ENCODE measurements at places on chromosomes 5 and 9. TPM values are rescaled to one million over a fixed set of nuclear protein-coding genes. Genes with fewer than 3 reads are reported as not detected.
A peak's percentile ranks its signal among the peaks of the same experiment; 100 is the strongest.

Gene TLX3
- not detected for polyA plus RNA-seq

Gene MRPL36
- 48.0 TPM for polyA plus RNA-seq

- no peak for DNase-seq
- H3K4me1 ChIP-seq: no peaks in the 10 kb centered on the region
- H3K4me3 ChIP-seq: no peak overlapping the region
- no peaks in the 10 kb centered on the region for H3K36me3 ChIP-seq
- H3K27ac ChIP-seq: no peak overlapping the region
- H3K27me3 ChIP-seq: no peaks in the 10 kb centered on the region
Observed at GRCh38 chr9:3912817-3913216, 387.0 kb upstream of the RFX3 start.

DNA sequence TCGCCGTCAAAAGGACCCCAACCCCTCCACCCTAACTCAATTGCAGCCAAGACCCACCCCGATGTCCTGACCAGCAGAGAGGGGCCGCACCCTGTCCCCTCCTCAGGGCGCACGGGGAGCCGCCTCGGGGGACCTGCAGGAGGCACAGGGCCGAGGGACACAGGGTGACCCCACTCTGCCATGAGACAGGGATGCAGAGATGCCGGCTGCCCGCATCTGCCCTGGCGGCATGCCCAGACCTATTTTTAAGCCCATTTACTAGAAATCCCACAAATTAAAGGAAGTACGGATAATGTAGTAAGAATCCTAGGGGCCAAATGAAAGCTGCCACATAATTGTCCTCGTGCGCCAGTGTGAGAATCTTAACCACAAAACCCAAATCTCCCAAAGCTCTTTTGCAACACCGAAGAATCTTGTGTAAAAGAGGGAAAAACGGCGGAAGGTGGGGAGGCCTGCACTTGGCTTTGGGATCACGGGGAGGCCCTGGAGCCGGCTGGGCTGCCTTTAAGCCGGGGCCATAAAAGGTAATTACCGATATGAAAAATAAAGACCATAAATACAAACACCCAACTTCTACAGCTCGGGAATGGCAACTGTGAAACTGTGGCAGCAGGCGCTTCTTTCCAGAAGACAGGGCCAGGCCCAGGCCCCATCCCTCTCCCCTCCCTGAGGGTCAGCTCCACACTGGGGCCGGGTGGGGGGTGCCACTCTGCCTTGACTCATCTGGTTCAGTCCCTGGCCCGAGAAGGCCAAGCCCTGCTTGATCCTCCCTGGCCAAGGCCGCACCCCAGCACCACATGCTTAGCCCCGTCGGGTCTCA is 35.0 kb downstream of the NACC2 start:
- H3K4me1 ChIP-seq: no peaks in the 10 kb centered on the region
- no peak overlapping the region for H3K27ac ChIP-seq
- DNase-seq: no peak
- H3K36me3 ChIP-seq: no peaks in the 10 kb centered on the region
- H3K4me3 ChIP-seq: no peak overlapping the region

- DNase-seq: no peak
- no peak overlapping the region for H3K4me3 ChIP-seq
- no peak overlapping the region for H3K27ac ChIP-seq
Observed at GRCh38 chr5:107230367-107230766, 440.4 kb downstream of the EFNA5 start.

Gene PCDHAC2
- 0.08 TPM for polyA plus RNA-seq

DNA sequence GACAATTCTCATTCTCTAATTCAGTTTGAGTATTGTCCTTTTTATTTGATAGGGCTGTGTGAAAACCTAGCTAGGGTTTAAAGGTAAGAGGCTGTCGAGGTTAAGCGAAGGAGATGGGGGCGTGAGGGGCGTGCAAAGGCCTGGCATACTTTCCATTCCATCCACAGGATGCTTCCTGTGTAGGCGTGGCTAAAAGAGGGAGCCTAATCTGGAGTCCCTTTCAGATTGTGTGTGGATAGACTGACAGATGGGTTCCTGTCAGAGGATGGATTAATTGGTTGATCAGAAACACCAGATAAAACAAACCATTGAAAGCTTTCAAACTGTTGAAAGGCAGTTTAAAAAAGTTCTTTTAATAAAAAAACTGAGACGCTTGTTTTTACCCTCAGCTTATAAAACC is 1.1 kb upstream of the ELL2 start:
- peak overlapping the region; percentile 100 for H3K27ac ChIP-seq
- peak overlapping the region; percentile 80 for H3K4me3 ChIP-seq
- DNase-seq: no peak
- no peaks in the 10 kb centered on the region for H3K36me3 ChIP-seq

Gene IFNE
- not detected for polyA plus RNA-seq

Gene PCDHB2
- polyA plus RNA-seq: 0.23 TPM

- no peaks in the 10 kb centered on the region for H3K36me3 ChIP-seq
- no peaks in the 10 kb centered on the region for H3K4me1 ChIP-seq
- no peaks in the 10 kb centered on the region for H3K27me3 ChIP-seq
Observed at GRCh38 chr9:96655198-96655851, at the start of gene PRXL2C. Gene PRXL2C, minus strand, starts transcription at chr9:96655317. Its CDS starts 36 bp downstream, at chr9:96655281.

GRCh38 chr5:105968981-105969380 is 1701.8 kb downstream of the EFNA5 start:
- no peaks in the 10 kb centered on the region for H3K4me1 ChIP-seq
- no peaks in the 10 kb centered on the region for H3K27me3 ChIP-seq
- H3K4me3 ChIP-seq: no peak overlapping the region
- no peak for DNase-seq
- H3K36me3 ChIP-seq: no peaks in the 10 kb centered on the region
- H3K27ac ChIP-seq: no peak overlapping the region

- no peak overlapping the region for H3K4me3 ChIP-seq
- H3K36me3 ChIP-seq: no peaks in the 10 kb centered on the region
- no peaks in the 10 kb centered on the region for H3K27me3 ChIP-seq
- no peak overlapping the region for H3K27ac ChIP-seq
Observed at GRCh38 chr9:108751369-108751768, 104.4 kb downstream of the ACTL7B start.

Gene LHX3
- not detected for polyA plus RNA-seq

Gene TAL2
- polyA plus RNA-seq: 0.47 TPM

GRCh38 chr9:121141306-121141705 is 60.4 kb downstream of the RAB14 start:
- no peaks in the 10 kb centered on the region for H3K27me3 ChIP-seq
- no peaks in the 10 kb centered on the region for H3K4me1 ChIP-seq
- H3K4me3 ChIP-seq: no peak overlapping the region
- H3K36me3 ChIP-seq: peaks cover 6% of the 10 kb centered on the region
- DNase-seq: no peak

Gene NMUR2
- 0.02 TPM for polyA plus RNA-seq

Gene DMRT3
- polyA plus RNA-seq: not detected

DNA sequence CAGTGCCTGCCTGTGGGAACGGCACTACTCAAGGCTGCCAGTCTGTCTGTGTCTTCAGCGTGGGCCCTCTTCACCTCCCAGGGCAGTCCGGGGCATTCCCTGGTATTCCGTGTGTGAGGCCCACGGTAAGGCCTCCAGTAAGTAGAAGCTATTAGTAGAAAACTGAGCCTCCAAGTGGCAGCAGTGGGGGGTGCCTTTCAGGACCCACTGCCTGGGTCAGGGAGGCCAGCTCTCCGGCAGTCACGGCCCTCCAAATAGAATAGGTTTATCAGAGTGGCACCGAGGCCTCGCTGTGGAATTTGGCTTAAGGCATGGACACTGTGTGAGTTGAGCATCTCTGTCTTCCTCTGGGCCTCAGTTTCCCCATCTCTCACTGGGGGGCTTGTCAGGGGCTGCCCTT is 23.1 kb downstream of the ADAMTSL2 start:
- no peaks in the 10 kb centered on the region for H3K36me3 ChIP-seq
- DNase-seq: no peak
- no peaks in the 10 kb centered on the region for H3K27me3 ChIP-seq
- H3K4me1 ChIP-seq: no peaks in the 10 kb centered on the region

DNA sequence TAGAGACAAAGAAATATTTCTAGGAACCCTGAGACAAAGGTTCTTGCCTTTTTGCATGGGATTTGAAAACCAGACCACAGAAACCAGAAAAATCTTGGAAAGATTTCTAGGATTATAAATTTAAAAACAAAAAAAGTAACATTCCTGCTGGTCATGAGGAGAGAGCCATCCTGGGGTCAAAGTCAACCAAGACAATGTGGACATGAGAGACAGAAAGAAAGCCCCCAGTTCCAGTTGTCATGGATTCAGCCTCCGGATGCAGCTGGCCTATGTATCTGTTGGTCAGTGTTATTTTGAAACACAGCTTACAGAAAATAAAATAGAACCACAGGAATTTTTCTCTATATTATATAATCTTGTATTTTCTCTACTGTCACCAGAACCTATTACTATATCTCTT is 24.4 kb upstream of the RGMB start:
- no peaks in the 10 kb centered on the region for H3K4me1 ChIP-seq
- H3K4me3 ChIP-seq: no peak overlapping the region
- no peak for DNase-seq
- H3K27ac ChIP-seq: no peak overlapping the region
- H3K27me3 ChIP-seq: no peaks in the 10 kb centered on the region

Gene TAS2R1
- not detected for polyA plus RNA-seq

Gene CD274
- polyA plus RNA-seq: 1.4 TPM

Gene GALT
- 58.0 TPM for polyA plus RNA-seq

Gene SPATA6L
- 7.4 TPM for polyA plus RNA-seq

DNA sequence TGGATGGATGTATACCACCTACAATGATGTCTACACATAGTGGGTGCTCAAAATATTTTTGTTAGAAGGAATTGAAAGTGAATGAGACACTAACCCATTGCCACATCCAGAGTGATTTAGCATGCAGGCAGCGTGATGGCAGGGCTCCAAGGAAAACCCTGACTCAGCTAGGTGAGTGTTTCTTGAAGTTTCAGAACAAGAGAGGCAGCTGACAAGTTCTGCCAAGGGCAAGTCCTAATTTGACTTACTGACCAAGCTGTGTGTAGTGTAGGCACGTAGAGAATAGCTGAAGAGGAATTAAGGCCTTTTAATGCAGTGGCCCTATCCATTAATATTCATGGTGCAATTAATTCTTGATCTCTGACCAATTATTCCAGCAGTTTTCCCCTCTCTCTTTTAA is 107.8 kb upstream of the ATP10B start:
- no peak overlapping the region for H3K27ac ChIP-seq
- DNase-seq: peak; percentile 74
- no peaks in the 10 kb centered on the region for H3K36me3 ChIP-seq
- H3K4me3 ChIP-seq: no peak overlapping the region

GRCh38 chr9:126935630-126936029 is 21.0 kb downstream of the RALGPS1 start:
- H3K4me1 ChIP-seq: peaks cover 11% of the 10 kb centered on the region
- no peak overlapping the region for H3K27ac ChIP-seq
- no peaks in the 10 kb centered on the region for H3K36me3 ChIP-seq
- H3K27me3 ChIP-seq: no peaks in the 10 kb centered on the region
- no peak overlapping the region for H3K4me3 ChIP-seq
- DNase-seq: no peak

- no peaks in the 10 kb centered on the region for H3K36me3 ChIP-seq
- no peaks in the 10 kb centered on the region for H3K4me1 ChIP-seq
- DNase-seq: no peak
- H3K27me3 ChIP-seq: no peaks in the 10 kb centered on the region
- no peak overlapping the region for H3K4me3 ChIP-seq
Observed at GRCh38 chr9:110942522-110942921, 95.7 kb downstream of the LPAR1 start.

- no peak for DNase-seq
- no peak overlapping the region for H3K27ac ChIP-seq
- H3K4me1 ChIP-seq: no peaks in the 10 kb centered on the region
- peaks cover 17% of the 10 kb centered on the region for H3K27me3 ChIP-seq
Observed at GRCh38 chr9:134966697-134967546, 49.2 kb upstream of the FCN1 start.

Gene DOLK
- 5.4 TPM for polyA plus RNA-seq

GRCh38 chr9:1340390-1340789 is 290.2 kb downstream of the DMRT2 start:
- no peaks in the 10 kb centered on the region for H3K36me3 ChIP-seq
- DNase-seq: no peak
- no peak overlapping the region for H3K4me3 ChIP-seq
- no peak overlapping the region for H3K27ac ChIP-seq
- no peaks in the 10 kb centered on the region for H3K4me1 ChIP-seq

DNA sequence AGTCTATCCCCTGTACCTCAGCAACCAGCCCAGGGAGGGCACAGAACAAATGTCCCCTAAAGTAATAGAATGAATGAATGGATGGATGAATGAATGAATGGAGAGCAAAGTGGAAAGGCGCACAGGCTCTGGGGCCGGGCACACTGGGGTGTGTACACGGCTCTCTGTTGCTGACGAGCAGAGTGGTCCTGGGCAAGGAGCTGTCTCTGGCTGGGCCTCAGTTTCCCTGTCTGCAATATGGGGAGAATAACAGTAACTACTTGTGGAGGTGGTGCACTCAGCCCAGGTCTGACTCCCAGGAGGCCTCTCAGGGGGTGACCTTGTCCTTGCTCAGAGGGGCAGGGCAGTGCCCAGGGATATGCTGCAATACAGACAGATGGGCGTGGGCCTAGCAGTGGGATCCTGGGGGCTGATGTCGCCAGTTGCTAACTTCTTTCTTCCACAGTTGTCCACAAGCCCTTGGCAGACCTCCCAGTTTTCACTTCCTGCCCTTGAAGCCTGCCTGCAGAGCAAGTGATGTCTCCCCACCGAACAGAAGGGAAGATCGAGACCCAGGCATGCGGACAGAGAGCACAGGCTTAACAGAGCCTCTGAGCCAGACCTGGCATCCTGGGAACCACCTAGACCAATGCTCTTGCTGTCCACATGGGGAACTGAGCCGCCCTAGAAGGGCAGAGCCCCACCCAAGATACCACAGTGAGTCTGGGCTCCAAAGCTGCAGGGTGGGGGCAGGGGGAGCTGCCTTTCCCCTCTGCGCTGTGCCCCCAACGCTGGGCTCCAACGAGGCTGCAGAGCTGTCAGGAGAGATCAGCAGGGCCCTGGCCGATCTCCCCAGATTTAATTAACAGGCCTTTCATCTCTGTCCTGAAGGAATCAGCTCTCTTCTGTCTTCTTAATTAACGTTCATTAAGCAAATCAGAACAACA is 13.6 kb upstream of the LAMC3 start:
- DNase-seq: no peak
- H3K4me3 ChIP-seq: no peak overlapping the region
- H3K4me1 ChIP-seq: no peaks in the 10 kb centered on the region
- H3K27me3 ChIP-seq: no peaks in the 10 kb centered on the region
- no peak overlapping the region for H3K27ac ChIP-seq

DNA sequence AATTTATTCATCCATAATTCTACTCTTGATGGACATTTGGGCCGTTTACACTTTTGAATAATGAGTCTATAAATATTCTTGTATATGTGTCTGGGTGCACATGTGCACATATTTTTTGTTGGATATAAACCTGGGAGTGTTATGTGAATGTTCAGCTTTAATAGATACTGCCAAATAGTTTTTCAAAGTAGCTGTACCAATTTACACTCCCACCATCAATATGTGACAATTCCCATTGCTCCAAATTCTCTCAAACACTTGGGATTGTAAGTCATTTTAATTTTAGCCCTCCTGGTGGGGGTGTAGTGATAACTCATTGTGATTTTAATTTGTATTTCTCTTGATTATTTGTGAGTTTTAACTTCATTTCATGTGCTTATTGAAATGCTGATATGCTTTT is 114.9 kb downstream of the GRIA1 start:
- H3K27ac ChIP-seq: no peak overlapping the region
- no peak for DNase-seq
- no peak overlapping the region for H3K4me3 ChIP-seq
- no peaks in the 10 kb centered on the region for H3K4me1 ChIP-seq
- H3K27me3 ChIP-seq: no peaks in the 10 kb centered on the region
- H3K36me3 ChIP-seq: no peaks in the 10 kb centered on the region

Data from pancreas (tissue), 10 donors.